ENCODE measurements at places on chromosomes 4 and X. TPM values are rescaled to one million over a fixed set of nuclear protein-coding genes. Genes with fewer than 3 reads are reported as not detected.

Gene MRPL1
- polyA plus RNA-seq, result 11.0 TPM

Gene HSFX3
- not detected for polyA plus RNA-seq

- no peaks in the 10 kb centered on the region for H3K36me3 ChIP-seq
- peaks cover 6% of the 10 kb centered on the region for H3K4me1 ChIP-seq
- no peaks in the 10 kb centered on the region for H3K27me3 ChIP-seq
- no peak overlapping the region for H3K27ac ChIP-seq
- no peak for DNase-seq
- no peak overlapping the region for H3K4me3 ChIP-seq
Measured at GRCh38 chr4:43325220-43325967, 432.9 kb downstream of the GRXCR1 start.

GRCh38 chr4:88720451-88721428 is 23.1 kb upstream of the NAP1L5 start:
- H3K4me1 ChIP-seq, result no peaks in the 10 kb centered on the region
- H3K27ac ChIP-seq, result no peak overlapping the region
- DNase-seq, result no peak
- no peaks in the 10 kb centered on the region for H3K27me3 ChIP-seq
- no peak overlapping the region for H3K4me3 ChIP-seq

DNA sequence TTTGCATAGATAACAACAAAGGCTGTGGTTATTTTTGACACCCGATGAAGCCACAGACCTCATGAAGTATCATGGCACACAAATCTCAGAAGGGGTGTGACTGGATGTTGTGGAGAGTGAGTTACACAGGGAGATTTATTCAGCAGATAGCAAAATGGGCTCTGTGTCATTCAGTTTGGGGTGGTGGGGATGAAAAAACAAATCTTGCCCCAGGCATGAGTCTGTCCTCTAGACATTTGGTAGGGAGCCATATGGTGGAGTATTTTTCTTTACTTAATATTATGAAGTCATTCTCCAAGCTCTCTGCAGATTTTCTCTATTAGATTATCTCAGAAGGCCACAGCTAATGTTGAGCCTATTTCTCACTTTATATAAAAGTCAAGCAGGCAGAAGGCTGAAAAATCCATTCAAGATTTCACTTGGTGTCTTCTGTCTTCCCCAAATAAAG is 277.1 kb upstream of the TENM3 start:
- H3K27ac ChIP-seq, result peak overlapping the region; percentile 54
- no peaks in the 10 kb centered on the region for H3K36me3 ChIP-seq
- H3K4me1 ChIP-seq, result peaks cover 20% of the 10 kb centered on the region
- peak; percentile 40 for DNase-seq
- no peak overlapping the region for H3K4me3 ChIP-seq
- no peaks in the 10 kb centered on the region for H3K27me3 ChIP-seq

- H3K27ac ChIP-seq, result no peak overlapping the region
- no peaks in the 10 kb centered on the region for H3K36me3 ChIP-seq
- no peak for DNase-seq
- no peak overlapping the region for H3K4me3 ChIP-seq
Measured at GRCh38 chr4:149896432-149896831, 80.8 kb upstream of the IQCM start.

Gene UGT2B17
- polyA plus RNA-seq, result not detected
